Naive thymus-derived CD4-positive, alpha-beta T cell (primary cell): ENCODE measurements at places on chromosomes 3 and 15.

DNA sequence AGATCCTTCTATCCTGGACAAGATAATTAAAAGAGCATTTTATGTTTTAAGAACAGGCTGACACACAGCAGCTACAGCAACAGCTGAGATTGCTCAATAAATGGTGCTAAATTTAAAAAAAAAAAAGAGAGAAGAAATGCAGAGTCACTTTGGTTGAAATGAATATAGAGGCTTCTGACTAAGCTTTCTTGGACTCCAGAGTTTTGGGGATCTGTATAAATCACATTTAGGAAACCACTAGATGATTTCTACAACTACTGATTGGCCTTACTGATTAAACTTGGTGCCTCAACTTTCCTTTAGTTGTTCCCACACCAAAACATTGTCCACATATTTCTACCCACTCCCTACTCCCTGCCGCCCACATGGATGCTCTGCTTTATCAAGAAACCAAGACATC lies 132.9 kb upstream of the ZBTB20 start:
- no peak for DNase-seq

DNA sequence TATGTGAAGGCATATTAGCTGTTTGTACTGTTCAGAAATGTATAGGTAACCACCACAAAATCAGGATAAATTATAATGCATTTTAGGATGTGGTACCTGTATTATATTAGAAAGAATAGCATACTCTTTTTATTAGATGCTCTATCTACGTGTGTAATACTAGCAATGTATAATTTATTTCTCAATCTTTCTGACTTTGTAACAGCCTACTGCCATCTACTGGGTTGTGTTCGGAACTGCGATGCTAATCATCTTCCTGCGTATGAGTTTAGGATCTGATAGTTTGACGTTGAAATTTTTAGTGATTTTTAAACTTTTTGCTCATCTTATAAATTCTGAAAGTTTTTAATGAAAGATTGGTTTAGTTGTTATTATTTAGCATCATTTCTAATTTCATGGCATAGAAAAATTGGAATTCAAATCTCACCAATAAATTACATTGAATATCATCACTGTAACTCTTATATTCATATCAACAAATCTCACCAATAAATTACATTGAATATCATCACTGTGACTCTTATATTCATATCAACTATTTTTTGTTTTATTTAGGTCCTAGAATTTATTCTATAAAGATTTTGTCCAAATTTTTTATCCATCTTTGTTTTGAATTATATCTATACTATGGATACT lies 322.7 kb upstream of the ZNF717 start:
- DNase-seq, result no peak

DNA sequence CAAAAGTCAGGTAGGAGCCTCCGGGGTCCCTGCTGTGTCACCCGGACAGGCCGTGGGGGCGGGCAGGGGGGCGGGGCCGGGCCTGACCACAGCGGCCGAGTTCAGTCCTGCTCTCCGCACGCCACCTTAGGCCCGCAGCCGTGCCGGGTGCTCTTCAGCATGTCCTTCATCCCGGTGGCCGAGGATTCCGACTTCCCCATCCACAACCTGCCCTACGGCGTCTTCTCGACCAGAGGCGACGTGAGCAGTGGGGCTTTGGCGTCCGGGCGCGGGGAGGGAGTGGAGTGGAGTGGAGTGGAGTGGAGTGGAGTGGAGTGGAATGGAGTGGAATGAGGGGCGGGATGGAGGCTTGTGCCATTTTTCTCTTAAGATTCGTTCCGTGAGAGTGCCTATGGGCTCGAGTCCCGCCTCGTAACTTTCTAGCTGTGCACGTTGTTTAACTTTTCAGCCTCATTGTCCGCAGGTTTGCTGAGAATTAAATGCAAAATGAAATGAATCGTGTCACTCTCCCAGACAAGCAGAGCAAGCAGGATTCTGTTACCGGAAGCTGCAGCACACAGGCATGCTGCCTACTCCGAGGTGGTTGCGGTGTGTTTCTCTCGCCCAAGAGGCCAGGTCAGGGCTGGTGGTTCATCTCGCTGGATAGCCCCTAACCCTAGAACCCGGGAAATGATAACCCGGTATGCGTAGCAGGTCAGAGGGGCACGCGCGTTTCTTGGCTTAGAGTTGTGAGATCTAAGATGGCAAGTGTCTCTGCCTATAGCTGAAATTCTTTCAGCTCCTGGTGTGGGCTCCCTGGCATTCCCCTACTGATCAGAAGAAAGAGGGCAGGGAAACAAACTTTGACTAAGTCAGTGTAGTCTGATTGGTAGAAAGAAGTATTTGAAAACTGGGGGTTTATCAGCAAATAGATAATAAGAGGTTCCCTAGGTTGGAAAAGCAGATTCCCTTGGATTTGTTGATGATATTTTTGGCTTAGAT lies at the start of gene FAH:
FAH (plus strand) TSS at position 104 of the 981 bp plus-strand sequence; CDS start at position 160, 56 bp downstream.
- DNase-seq, result peak; percentile 75

DNA sequence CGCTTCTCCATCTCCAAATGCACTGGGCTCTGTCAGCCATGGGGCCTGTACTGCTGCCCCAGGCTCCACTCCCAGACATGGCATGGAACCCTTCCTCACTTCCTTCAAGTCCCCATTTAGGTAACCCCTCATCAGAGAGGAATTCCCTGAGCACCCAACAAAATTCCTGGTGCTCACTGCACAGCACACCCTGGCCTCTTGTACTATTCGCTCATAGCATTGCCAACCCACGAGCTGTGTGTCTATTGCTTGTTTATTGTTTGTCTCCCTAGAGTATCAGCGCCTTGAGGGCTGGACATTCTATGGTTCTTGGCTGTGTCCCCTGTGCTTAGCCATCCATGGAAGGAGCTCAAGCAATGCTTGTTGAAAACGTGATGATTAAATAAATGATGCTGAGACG lies 46.1 kb upstream of the SLCO2A1 start:
- no peak for DNase-seq

GRCh38 chr3:195441476-195441991 lies 1.3 kb downstream of the ACAP2 start:
- DNase-seq, result peak; percentile 4

DNA sequence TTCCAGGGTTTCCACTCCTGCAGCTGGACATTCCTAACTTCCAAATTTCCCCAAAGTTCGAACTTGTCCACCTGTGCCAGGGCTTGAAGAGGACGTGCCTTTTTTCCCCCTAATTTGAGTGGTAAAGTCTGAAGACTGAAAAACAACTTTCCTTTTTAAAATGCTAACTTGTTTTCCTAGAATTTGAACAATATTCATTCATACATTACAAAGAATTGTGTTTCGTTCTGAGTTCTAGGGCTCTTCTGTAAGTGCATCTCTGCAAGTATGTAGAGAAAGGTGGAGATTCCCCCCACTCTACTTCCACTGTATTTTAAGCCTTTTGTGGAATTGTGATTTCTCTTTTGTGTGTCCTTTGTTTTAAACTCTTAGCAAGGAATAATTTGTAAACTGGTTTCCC lies 9.4 kb downstream of the DPH3 start:
- no peak for DNase-seq

DNA sequence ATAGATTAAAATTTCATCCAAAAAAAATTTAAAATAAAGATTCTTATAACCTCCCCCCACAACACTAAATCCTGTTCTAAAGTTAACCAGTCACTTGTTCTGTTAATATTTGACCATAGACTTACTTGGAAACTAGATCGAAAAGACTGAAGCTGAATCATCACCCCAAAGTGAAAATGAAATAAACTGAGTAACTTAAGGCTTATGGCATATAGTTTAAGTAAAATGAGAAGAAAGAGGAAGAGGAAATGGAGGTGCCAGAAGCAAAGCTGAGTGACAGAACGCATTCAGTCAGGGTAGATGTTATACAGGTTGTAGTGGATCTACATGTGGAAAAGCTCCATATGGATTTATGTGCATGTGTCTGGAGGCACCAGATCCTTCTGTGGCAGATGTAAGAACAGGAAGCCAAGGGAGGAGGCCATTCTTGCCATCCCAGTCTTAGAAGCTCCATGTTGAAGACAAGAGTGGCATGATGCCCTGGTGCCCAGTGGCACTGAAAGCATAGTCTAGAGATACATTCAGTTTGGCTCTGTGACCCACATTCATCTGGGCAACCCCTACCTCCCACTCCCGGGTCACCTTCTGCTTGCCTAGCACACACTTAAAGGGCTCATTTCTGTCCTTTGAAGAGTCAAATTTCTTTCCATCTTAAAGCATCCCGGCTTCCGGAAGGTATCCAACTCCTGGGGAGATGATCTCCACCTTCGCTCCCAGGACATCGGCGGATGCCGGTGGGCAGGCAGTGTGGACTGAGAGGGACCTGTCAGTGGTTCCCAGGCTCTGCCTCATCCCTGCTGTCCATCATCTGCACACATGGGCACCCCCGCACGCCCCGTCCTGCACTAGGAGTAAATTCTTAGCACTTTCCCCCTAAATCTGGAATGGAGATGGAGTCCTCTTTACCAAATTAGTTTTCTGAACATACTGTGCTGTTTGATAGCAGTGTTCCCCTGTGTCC lies 90.8 kb downstream of the NEO1 start:
- DNase-seq, result no peak

DNA sequence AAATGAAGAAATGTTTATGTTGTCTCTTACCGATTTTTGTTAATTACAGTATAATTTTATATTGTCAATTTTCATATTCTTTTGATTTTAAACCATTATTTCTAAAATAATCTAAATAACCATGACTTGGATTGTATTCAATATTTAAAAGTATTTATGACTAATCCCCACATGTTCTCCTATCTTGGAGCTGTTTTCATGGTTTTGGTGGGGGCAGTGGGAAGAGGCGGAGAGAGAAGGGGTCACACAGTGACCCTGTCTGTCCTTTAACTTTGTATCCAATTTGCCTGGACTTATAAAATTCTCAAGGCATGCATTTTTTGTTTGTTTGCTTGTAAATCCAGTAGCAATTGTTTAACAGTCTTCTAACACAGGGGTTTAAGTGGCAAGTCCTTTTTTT lies 407.4 kb downstream of the NTRK3 start:
- no peak for DNase-seq
